Activated gamma-delta T cell treated with anti-CD3 and anti-CD28 coated beads, Interleukin-2, amount 50 U/mL, for 16 hours (primary cell): ENCODE measurements at places on chromosomes 6 and 20.

- no peak for DNase-seq
These were observed 957 bp upstream of the VEGFA start for GRCh38 chr6:43768983-43769525.

GRCh38 chr6:113995634-113996033 lies 24.7 kb upstream of the HDAC2 start:
- DNase-seq = no peak

DNA sequence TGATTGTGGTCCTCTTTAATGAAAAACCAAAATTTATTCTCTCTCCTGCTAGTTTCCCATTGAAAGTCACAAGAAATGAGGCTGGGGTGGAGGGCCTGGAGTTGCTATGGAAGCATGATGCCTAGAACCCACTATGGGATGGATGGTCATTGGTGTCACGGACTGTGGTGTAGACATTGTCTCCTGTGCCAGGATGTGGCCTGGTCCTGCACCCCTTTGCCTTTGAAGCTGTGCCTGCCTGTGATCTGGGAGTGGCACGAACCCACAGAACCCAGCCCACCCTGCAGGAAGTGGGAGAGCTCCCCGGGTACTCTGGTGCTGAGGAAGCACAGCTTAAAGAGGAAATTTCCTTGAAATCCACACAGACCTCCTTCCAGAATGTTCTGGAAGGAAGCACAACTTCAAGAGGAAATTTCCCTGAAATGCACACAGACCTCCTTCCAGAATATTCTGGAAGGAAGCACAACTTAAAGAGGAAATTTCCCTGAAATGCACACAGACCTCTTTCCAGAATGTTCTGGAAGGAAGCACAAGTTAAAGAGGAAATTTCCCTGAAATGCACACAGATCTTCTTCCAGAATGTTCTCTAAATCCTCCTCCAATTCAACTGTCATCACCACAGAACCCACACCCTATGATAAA lies 105.6 kb downstream of the CDH26 start:
- no peak for DNase-seq

GRCh38 chr6:7073821-7074525 lies 33.8 kb upstream of the RREB1 start:
- no peak for DNase-seq

- no peak for DNase-seq
These were observed 217.2 kb downstream of the CDKAL1 start for GRCh38 chr6:20751293-20751935.

- DNase-seq = no peak
These were observed 715.0 kb downstream of the TFAP2A start for GRCh38 chr6:9699888-9700287.

DNA sequence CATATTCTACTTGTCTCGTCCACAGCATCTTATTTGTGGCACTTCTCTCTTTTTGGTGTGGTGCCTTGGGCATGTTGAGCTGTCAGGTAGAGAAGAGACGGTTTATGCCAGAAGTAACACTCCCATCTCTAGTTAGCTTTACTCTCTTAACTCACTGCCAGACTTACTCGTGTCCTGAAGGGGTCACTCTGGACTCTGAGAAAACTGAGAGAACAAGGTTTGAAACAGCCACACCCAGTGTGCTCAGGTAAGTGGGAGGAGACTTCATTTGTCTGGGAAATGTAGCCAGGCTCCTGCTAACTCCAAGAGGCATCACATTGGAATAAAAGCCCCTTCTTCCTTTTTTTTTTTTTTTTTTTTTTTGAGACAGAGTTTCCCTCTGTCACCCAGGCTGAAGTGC lies 360.8 kb downstream of the QKI start:
- no peak for DNase-seq

DNA sequence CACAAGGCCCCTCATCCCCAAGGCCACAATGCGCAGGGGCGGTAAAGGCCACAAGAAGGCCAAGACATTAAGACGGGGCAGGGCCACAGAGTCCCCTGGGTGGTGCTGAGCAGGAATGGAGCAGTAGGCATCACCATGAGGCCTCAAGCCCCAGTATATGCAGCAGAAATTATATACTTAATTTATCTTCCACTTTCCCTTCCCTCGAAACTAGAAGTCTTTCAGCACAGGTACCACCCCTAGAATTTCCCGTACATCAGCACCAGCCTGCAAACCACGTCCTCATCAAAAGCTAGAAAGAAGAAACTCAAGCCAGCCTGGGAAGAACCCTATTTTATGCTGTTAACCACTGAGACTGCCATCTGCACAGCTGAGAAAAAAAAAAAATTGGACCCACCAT lies 89.4 kb downstream of the PLG start:
- no peak for DNase-seq

- DNase-seq = no peak
These were observed 8.8 kb upstream of the BPHL start for GRCh38 chr6:3109761-3110160.

DNA sequence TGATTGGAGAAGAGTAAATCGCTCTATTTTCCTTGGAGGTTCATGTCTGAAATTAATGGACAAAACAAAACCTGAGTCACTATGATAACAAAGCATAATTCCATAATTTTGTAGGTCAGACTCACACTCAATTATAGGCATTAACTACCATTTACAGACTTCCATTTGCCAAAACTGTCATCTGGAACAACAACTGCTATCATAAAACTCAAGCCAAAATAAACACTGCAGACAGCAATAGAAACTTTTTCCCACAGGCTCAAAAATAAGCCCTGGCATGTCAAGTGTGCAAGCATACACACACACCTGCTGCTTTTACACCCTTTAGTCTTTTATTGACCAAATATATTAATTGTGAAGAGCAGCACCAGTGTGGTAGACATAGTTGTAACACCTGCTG lies 7.1 kb downstream of the MRPS10 start:
- DNase-seq = no peak

DNA sequence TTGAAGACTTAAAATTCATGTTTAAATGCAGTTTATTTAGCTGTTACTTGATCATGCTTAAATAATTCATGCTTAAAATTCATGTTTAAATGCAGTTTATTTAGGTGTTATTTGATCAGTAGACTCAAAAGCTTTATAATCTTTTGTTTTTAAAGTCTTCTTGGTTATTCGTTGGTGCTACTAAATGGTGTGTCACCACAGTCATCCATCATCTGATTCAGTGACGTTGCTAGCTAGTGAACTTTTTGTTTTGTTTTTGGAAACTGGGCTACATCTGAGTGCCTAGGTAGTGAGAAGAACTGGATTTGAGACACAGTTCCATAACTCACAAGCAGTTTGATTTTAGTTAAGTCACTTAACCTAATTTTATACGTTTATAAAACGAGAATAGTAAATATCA lies 20.9 kb downstream of the SCAF8 start:
- no peak for DNase-seq

DNA sequence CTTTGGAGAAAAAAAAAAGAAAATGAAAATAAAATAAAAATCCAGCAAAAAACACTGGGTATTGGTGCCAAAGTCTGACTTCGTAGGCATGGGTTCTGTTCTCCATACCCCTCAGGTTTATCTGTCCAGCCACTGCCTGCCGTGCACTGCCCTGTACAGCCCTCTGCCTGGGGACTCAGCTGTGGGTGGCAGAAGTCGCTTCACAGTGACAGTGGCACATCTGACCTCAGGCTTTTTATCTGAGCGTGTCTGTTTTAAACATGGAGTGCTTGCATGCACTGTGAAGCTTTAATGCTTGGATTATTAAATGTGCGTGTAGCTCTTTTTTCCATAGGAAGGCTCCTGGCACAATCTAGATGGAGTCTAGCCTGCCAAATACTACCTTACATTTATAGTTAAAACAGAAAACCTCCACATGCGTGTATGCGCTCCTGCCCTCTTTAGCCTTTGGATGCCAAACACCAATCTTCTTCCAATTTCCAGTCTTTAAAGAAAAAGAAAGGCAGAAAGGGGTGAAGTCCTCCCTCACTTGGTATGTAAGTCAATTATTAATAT lies 375.5 kb downstream of the UTRN start:
- DNase-seq = no peak

DNA sequence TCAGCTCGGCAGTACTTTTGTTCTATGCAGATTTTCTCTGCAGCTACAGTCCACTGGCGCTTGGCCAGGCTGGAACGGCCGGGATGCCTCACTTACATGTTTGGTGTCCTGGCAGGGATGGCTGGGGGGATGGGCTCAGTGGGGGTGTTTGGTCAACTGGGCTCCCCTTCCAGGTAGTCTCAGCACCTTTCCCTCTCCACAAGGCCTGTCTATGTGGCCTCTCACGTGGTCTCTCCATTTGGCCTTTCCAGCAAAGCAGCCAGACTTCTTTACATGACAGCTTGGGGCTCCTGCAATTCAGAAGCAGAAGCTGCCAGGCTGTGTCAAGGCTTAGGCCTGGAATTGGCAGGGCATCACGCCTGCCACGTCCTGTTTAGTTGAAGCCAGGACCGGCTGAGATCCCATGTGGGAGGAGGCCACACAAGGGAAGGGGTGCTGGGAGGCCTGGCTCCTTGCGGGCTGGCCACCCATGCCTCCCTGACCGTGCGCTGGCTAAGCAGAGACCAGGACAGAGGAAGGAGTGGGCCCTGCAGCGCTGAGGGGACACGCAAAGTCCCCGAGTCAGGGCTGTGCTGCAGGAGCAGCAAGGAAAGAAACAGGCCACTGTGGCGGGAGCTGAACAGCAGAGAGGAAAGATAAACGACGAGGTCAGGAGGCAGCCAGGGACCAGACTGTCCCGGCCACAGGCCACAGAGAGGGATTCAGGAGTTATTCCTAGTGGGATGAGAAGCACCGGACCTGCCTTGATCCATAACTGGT lies 38.9 kb downstream of the MGME1 start:
- DNase-seq = no peak

DNA sequence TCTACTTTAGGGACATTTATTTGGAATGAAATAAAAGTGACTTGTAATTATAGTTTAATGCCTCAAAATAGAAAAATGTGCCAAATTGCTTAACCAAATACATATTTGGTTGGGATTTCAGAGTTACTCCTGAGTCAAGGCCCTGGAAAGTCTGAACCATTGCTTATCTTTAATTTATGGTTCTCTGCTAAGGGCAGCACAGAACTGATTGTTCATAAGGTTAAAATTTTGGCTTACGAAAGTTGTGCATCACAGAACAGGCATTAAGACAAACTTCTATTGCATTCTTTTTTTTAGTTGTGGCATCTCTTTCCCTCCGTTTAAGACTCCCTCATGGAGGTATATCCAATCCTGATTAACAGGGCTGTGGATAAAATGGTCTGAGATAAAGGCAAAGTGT lies 92.2 kb upstream of the TENT5A start:
- DNase-seq = no peak

DNA sequence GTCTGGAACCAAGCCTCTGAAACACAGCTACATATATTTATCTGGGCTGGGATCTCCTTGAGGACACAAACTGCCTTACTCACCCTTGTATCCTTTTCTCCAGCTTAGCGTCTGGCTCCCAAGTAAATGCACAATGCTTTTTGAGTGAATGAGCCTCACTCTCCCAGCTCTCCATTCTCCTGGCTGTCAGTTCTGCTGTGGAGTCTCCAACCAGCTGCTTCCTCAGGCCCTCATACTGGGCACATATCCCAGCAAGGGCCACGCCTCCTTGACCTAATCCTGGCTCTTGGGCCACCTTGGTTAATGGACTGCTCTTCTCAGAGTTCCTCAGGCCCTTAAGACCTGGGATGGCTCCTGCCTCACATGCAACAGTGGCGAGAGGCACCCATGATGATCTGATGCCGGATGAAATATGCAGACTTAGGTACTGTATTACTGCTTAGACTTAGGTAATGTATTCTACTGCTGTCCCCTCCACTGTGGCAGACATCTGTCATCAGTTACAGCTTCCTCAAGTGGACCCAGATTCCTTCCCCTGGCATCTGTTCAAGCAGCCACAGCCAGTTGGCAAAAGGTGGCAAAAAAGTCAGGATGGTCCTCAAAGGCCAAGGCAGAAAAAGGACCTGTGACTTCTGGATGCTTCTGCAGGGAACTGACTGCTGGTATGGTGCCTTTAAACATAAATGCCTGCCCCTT lies 16.5 kb downstream of the SNHG17 start:
- no peak for DNase-seq

DNA sequence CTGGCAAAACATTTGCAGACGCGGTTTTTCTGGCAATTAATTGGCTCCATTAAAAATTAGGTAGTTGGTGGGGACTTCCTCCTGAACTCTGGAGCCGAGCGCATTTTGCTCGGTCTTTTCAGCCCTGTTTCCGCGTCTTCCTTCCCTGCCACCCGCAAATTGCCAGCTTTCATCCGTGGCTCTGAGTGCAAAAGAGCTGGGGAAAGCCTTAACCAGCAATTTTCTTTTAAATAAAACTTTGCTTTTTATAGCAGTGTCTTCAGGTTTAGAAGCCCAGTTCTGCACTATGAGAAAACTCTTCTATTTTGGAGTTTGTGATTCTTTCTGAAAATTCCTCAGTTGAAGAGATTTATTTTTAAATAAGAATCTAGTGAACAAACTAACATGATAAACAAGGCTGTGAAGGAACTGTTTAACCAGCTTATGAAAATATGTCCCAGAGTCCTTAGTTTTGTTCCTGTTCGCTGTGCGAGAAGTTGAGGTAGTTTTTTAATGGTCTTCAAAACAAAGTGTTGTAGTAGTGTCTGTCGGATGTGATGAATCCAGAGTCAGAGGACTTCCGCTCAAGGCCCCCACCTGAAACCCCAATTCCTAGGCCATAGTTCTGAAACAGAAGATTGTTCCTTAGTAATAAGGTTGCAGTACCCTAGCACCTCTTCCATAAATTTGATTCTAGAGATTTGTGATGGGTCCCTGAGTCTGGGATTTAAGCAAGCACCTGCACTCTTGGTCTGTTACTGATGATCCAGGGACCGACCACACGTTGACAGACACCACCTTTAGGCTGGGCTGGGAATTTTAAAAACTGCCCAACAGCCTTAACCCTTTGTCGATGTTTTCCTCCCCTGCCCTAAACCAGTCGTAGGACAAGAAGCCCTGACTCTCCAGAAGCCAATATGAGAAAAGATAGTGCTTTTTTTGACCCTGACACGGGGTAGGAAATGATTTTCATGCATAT lies 950 bp downstream of the KCTD20 start:
- no peak for DNase-seq
